Ureter (tissue), 1 donor: ENCODE measurements at places on chromosomes 6 and 20.

- DNase-seq, result no peak
These were observed 10.6 kb upstream of the CCN5 start for GRCh38 chr20:44704551-44704971.

GRCh38 chr6:106063448-106063850 is 22.7 kb upstream of the PRDM1 start:
- no peak for DNase-seq

GRCh38 chr6:138529478-138529877 is 30.2 kb upstream of the NHSL1 start:
- no peak for DNase-seq

- DNase-seq, result no peak
These were observed 58.5 kb downstream of the AHI1 start for GRCh38 chr6:135438907-135439535.

- DNase-seq, result no peak
These were observed 42.0 kb upstream of the LYRM2 start for GRCh38 chr6:89680551-89680950.

DNA sequence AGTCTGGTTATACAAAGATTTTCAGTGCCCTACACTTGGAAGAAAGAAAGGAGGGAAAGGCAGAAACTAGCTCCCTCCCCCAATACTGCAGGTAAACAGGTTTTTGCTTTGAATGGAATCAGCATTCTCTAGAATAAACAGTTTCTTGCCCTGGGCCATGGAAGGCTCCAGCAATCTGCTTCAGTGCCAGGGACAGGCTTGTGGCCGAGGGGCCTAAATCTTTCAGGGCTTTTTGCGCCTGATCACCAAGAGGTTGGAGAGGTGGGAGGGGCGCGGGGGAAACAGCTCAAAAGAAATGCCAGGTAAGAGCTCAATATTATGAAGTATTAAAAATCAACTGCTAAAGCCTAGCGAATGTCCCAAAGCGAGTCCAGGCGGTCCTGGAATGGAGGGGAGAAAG is 23.8 kb downstream of the TFAP2B start:
- no peak for DNase-seq

GRCh38 chr6:143592335-143592734 is 80.8 kb upstream of the FUCA2 start:
- no peak for DNase-seq

DNA sequence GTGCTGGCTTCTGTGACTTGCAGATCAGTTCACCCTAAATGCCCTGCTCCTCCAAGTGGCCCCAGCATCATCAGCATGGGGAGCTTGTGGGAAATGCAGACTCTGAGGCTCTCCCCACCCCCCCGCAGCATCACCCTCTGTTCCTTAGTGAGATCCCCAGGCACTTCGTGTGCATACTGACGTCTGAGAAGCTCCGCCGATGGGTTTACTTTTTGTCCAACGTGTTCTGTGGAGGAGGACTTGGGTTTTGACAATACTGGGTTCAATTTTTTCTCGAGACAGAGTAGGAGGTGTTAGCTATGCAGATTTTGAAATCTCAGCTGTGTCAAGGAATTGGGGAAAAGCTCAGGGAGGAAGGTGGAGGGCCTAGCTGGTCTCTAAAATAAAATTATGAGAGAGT is 38.3 kb upstream of the ZNF831 start:
- no peak for DNase-seq

GRCh38 chr20:2756056-2756611 is 44.3 kb downstream of the CPXM1 start:
- DNase-seq, result no peak

GRCh38 chr6:12769556-12770256 is 53.1 kb downstream of the PHACTR1 start:
- DNase-seq, result no peak

- DNase-seq, result no peak
These were observed 35.8 kb upstream of the MRGBP start for GRCh38 chr20:62760471-62760855.

GRCh38 chr6:156780102-156780641 is 3.0 kb downstream of the ARID1B start:
- DNase-seq, result peak; percentile 64

DNA sequence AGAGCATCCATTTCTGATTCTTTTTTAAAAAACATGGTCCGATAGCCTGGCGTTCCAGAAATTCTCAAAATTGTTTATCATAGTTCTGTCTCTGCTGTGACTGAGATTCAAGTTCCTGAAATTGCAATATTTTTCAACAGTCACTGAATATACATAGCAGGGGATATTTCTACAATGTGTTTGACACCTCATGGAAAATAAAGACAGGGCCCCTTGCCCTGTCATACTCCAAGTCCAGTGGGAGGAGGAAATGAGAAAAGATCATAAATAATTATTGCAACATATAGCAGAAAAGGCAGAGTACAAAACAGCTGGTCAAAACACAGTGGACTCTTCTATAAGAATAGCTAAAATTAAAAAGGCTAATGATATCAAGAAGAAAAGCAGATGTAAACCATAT is 234.8 kb upstream of the SPTLC3 start:
- no peak for DNase-seq

GRCh38 chr20:58044931-58045555 is 183.4 kb downstream of the ANKRD60 start:
- no peak for DNase-seq

DNA sequence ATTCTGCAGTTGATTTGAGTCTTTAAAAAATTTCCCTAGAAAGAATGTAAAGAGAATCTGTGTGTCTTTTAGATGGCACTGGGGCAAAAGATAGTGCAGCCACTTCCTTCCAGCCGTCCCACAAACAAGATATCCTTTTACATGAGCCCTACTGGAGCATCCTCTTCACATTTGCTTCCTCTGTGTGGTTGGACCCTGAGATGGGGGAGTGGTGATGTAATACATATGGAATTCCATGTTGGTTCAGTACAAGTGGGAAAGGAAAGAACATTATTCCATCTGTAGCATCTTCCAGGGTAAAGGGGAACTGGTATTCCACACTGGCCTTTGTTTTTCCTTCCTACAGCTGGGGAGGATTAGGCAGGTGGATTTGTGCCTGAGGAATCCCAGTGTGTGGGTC is 78.9 kb upstream of the ISM1 start:
- DNase-seq, result no peak

DNA sequence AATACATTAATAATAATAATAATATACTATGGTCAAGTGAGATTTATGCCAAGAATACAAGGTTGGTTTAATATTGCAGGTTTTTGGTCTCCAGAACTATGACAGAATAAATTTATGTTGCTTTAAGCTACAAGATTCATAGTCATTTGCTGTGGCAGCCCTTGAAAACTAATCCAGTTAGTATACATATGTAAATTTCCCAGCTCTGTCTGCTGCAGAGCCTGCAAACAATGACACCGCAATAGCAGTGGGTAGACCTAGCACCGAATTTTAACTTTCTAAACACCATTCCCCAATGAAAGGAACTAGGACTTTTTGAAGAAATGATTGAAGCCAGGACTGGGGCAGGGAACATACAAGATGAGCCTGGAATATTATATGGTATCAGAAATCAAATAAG is 647.7 kb upstream of the NRSN1 start:
- no peak for DNase-seq

DNA sequence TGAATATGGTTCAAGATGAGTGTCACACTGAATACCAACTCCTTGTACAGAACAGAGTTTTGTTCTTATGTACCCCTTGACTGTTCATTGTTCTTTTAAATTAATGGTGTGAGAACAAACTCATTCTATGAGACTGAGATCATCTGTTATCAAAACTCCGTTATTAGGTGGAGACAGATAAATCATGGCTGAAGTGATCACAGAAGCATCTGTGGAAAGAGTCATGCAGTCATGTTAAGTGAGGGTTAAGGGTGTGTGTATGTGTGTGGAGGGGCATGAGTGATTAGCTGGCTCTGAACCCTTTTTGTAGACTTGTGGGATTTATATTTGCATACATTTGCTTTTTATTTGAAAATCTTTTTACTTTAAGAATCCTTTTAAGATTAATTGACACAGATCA is 24.7 kb downstream of the ADGRG6 start:
- DNase-seq, result no peak

- no peak for DNase-seq
These were observed 6.0 kb downstream of the SRC start for GRCh38 chr20:37351689-37352607.

- DNase-seq, result no peak
These were observed 805.7 kb downstream of the KIF16B start for GRCh38 chr20:15767586-15767985.

- no peak for DNase-seq
These were observed 62.7 kb upstream of the ISM1 start for GRCh38 chr20:13158369-13158768.

GRCh38 chr6:129651291-129651691 is 58.7 kb downstream of the ARHGAP18 start:
- no peak for DNase-seq

DNA sequence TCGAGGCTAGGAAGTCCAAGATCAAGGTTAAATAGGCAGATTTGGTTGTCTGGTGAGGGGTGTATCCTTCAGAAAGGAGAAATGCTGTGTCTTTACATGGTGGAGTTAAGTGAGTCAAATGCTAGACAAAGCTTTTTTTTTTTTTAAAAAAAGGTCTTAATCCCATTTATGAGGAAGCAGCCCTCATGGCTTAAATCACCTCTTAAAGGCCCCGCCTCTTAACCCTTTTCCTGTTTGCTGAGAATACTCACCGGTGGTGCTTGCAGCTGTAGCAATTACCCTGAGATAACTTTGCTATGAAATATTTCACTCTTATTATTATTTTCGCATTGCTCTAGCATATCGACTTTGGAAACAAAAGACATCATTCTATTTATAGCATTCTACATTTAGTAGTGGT is 30.8 kb downstream of the FBXO30 start:
- DNase-seq, result no peak

DNA sequence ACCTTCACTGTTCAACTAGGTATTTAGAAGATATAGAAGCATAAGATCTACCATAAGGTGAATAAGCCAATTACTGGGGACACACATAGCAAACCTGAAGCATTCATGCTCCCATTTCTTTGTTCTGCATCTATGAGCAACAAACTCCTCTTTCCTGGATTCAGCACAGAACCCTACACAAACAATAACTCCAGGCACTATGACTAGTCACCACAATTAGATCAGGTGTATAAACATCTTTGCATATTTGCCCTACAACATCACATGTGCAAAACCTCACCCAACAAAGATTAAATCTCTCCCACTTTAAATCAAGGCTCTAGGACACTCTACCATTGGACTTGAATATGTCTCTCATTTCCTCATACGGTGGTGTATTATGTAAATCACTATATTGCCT is 652.3 kb downstream of the EPHA7 start:
- no peak for DNase-seq

DNA sequence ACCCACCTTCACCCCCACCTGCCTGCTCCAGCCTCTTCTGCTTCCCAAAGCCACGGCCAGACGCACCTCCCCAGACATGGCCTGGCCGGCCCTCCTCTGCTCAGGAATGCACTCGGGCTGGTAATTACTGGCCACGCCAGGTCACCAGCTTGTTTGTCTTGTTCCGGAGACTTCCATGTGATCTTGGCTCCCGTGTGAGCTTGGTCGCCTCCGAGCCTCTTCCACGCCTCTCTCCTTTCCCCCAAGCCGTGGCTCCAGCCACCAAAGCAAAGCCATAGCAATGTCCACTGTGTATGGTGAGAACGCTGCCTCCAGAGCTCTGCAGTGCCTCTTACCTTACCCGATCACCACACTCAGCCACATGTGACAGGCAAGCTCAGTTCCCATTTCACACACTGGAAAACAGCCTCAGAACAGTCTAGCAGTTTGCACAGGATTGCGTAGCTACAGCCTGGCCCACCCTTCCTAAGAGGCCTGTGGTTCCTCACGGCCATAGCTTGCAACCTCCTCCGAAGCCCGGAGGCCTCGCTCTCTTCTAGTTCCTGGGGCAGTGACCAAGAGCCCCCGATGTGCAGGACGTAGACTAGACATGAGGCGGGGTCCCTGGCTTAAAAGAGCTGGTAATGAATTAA is 48.1 kb upstream of the AFDN start:
- peak; percentile 59 for DNase-seq

- no peak for DNase-seq
These were observed 35.8 kb upstream of the PHACTR3 start for GRCh38 chr20:59568509-59569024.
